ENCODE measurements at places on chromosomes 2 and 18.

DNA sequence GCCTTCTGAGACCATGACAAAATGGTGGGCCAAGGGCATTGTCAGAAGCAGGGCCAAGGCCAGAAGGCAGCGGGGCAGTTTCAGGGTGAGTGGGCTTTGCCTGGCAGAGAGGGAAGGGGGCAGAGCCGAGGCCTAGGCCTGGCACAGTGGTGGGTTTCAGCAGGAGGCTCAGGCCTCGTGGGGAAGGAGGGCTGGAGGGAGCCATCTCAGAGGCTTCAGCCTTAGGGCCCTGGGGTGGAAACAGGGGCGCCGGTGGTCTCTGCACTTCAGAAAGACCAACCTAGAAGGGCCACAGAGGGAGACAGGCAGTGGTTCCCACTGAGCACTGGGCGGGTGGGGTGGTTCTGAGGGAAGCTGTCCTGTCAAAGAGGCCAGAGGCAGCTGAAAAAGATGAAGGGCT is 58.0 kb upstream of the SMAD7 start:
- DNase-seq = no peak

- no peak for DNase-seq
Observed at GRCh38 chr2:149877913-149878312, 290.3 kb upstream of the MMADHC start.

- DNase-seq = no peak
Observed at GRCh38 chr18:21453511-21453901, 147.0 kb downstream of the ESCO1 start.

DNA sequence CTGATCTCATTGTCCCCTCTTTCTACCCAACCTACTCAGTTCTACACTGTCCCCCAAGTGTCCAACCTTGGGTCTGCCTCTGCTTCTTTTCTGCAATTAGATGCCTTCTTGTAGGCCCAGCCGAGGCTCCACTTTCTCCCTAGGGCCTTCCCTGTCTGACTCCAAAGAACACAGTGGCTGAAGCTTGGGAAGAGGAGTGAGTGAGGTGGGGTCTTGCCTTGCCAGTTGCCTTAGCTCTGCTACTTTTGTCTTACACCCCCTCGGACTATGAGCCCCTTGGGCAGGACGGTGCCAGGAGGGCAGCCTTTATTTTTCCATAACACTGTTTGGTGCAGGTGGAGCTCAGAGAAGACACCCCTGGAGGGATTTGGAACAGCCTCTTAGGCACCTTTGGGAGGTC is 345.1 kb downstream of the CYP26B1 start:
- DNase-seq = no peak

DNA sequence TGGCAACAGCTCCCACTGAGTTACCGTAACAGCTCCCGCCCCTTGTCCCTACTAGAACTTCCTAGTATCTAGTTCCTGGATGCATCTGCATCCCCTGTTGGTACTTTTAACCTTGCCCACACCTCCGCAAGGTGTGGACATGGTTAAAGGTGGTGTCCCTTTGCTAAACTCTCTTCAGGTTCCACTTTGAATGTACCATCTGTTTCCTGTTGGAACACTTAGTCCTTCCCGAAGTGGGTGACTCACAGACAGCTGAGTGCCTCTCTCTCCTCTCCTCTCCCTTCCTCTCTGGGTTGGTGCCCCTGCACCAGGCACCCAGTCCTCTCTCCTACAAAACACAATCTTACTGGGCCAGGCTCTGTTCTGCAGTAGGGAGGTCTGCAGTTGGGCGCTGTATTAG is 19.6 kb upstream of the REL start:
- DNase-seq = no peak

DNA sequence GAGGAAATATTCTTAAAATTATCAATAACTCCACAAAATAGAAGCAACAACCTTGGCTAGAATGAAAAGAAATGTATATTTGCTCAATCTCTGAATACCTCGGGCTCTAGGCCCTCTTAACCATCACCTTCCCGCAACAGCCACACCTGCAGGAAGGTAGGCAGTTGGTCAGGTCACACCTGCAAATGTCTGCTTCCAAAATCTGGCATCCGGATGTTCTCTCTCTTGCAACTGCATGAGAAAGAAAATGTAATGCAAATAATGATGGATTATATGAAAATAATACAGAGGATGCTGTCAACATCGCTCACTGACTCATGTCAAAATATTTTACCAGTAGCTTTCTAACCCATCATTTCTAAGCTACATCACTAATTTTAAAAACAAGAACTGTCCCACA is 148.3 kb downstream of the SATB2 start:
- DNase-seq = no peak

GRCh38 chr2:8119782-8120505 is 561.9 kb upstream of the ID2 start:
- no peak for DNase-seq

- no peak for DNase-seq
Observed at GRCh38 chr2:108924580-108925251, 64.3 kb downstream of the EDAR start.

DNA sequence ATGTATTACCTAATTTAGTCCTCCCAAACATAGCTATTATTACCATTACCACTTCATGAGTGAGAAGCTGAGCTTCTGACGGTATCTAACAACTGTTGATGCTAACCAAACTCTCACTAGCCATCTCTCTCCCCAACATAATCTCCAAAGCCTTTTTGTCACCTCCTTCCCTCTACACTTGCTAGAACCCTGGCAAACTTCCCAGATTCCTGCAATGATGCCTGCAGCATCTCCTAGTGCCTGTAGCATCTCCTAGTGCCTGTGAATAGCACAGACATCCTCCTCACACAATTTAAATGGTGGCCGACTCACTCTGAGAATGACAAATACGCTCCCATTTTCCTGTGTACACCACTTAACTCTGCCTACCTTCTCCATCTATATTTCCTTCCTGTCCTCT is 126.7 kb downstream of the STK39 start:
- DNase-seq = no peak

GRCh38 chr2:129765678-129766351 is 213.7 kb upstream of the RAB6C start:
- DNase-seq = no peak

DNA sequence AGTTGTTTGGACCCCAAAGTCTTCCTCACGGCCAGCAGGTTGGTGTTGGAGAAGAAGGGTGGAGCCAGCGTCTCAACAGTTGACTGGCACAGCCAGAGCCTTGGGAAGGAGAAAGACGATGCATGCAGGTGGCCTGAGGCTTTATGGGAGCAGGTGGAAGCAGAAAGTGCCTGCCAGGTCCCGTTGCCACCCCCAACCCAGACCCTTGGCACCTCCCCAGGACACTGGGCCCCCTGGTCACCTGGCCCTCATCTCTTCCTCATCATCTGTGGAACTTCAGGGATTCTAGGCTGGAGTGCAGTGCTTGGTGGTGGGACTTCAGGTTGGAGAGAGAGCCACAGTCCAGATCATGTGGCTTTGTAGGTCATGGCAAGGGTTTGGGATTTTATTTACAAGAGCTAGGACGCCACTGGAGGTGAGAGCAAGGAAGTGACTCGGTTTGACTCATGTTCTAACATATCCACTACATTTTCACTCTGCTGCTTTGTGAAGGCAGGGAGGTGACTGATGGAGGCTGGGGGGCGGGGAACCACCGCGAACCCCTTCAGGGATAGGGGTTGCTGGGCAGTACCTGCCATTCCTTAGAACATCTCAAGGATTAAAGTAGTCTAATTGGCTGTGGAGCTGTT is 62.5 kb upstream of the B3GNT7 start:
- DNase-seq = no peak

DNA sequence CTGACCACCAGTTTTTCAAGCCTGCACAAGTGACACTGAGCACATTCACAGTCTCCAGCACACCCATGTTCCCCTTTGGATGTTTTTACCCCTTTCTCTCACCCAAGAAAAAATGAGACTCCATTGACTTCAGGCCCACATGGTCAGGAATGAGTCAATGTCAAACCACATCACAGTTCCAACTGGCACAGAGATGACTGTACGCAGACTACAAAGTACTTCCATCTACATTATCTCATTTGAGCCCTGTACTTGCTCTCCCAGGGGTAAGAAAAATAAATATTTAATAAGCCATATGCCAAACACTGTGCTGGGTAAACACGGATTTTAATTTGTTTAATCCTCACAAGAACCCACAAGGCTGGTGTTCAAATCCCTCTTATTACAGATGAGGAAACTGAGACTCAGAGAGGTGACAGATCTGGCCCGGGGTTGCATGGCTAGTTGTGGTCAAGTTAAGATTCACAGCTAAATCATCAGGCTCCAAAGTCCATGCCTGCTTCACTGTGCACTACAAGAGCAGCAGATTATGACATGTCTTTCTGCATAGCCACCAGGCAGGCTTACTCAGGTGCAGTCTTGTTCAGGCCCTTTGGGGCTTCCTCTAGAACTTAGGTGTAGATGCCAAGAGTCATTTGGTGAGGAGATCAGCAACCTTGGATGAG is 106.1 kb downstream of the TXNL1 start:
- no peak for DNase-seq

- DNase-seq = no peak
Observed at GRCh38 chr2:200306931-200307723, 634 bp downstream of the SPATS2L start.

DNA sequence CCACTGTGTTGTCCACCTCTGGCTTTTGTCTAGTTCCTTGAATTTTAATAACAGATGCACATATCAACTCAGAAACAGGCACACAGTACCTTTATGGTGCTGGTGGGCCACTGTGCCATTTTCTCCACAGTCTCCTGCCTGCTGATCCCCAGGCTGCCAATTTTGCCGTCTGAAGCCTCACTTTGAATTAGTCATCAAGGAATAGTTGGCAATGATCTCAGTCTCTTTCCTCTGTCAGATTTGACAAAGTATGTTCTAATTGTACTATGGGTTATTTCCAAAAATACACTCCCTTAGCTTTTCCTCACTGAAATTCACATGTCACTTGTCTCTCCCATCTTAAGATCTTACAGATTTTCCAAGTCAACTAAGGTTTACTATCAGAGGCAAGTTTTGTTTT is 140.7 kb downstream of the ZNF516 start:
- no peak for DNase-seq

DNA sequence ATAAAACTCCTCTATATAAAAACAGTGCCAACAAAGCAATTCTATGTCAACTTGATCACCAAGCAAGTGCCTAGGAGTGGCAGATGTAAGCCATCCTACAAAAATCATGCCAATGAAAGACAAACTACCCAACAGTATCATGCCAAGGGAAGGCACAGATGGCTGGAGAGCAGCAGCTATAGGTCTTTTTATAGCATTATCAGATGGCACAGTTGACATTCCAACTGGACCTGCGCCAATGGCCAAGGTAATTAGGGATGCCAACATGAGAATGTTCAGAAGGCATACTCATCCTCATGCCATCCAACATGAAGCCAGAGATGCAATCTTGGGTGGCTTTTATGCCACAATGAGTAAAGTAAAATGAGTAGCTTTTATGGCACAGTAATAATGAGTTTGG is 237.3 kb downstream of the OTX1 start:
- no peak for DNase-seq

DNA sequence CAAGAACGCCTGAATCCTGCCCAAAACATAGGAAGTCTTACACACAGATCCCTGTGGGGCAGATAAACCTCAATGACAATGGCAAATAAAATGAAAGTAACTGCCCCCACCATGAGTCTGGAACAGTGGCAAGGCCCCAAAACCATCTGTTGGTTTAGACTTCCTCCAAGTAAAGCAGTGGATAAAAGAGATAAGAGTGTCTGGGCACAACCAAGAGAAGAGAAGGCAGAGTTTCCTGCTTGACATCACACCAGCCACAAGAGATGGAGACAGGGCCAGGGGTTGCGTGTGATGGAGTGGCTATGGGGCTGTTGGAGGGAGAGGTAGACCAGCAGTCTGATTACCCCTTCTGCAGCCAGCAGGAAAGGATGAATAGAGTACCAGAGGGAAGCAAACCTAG is 212.1 kb upstream of the POU3F3 start:
- no peak for DNase-seq

- no peak for DNase-seq
Observed at GRCh38 chr2:210099940-210100339, 71.3 kb downstream of the KANSL1L start.

GRCh38 chr2:44826601-44827000 is 114.9 kb upstream of the SIX3 start:
- no peak for DNase-seq

DNA sequence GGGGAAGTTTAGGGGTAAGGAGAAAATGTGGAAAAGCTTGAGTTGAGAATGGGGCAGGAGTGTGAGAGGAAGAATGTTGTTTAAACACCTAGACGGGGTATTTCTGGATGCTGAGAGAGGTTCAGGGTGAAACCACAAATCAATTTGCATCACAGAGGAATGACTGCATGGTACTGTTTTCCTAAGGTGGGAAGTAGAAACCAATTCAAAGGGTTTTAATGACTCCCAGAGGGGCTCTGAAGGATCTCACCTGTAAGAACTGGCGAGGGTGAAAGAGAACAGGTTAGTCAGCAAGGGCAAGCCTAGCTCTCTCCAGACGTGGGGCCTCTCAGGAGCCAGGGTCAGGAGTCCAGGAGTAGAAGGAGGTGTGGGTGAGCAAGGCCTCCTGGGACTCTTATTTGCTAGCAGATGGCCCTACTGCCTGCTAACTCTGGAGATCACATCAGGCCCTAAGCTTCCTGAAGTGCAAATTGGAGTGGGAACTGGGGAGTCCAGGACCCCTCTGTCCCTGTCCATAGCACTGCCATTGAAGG is 133.0 kb upstream of the CELF4 start:
- no peak for DNase-seq

DNA sequence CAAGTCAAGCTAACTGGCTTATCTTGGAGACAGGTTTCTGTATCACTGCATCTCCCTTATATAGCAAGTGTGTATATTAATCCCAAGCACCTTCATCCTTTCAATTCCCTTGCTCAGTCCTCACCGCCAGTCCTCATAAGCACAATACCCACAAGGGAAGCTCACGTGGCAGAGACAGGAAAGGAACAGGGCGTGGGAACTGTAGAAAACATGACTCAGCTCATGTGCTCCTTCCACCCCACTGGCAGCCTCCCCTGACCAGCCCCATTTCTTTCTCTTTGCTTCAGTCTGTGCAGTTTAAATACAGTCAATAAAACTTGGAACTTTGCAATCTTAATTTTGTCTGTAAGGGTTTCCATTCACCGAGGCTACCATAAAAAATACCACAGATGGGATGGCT is 36.5 kb upstream of the CDH19 start:
- no peak for DNase-seq

GRCh38 chr2:237492137-237492890 is 5.3 kb downstream of the MLPH start:
- no peak for DNase-seq

Measured in head of caudate nucleus (tissue), 42 donors.